NCI-H510A treated with DMSO at 0.1 percent for 48 hours (cell line): ENCODE measurements at places on chromosomes 1 and 21.
A peak's percentile ranks its signal among the peaks of the same experiment; 100 is the strongest.

DNA sequence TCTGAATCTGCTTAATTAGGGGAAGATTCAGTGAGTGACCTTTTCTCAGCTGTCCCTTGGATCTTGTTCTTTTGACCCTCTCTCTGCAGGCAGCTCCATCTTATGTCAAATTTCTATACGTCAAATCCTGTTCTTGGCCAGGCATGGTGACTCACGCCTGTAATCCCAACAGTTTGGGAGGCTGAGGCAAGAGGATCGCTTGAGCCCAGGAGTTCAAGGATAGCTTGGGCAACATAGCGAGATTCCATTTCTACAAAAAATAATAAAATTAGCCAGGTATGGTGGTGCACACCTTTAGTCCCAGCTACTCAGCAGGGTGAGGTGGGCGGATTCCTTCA lies 12.3 kb upstream of the CDC42 start:
- DNase-seq: no peak

- no peak for DNase-seq
These were observed 18.7 kb downstream of the ETV3 start for GRCh38 chr1:157119448-157119847.

- DNase-seq: peak; percentile 95
These were observed 75.7 kb upstream of the PKN2 start for GRCh38 chr1:88608139-88608943.

- DNase-seq: no peak
These were observed 145.6 kb downstream of the MRPL39 start for GRCh38 chr21:25461725-25462124.

DNA sequence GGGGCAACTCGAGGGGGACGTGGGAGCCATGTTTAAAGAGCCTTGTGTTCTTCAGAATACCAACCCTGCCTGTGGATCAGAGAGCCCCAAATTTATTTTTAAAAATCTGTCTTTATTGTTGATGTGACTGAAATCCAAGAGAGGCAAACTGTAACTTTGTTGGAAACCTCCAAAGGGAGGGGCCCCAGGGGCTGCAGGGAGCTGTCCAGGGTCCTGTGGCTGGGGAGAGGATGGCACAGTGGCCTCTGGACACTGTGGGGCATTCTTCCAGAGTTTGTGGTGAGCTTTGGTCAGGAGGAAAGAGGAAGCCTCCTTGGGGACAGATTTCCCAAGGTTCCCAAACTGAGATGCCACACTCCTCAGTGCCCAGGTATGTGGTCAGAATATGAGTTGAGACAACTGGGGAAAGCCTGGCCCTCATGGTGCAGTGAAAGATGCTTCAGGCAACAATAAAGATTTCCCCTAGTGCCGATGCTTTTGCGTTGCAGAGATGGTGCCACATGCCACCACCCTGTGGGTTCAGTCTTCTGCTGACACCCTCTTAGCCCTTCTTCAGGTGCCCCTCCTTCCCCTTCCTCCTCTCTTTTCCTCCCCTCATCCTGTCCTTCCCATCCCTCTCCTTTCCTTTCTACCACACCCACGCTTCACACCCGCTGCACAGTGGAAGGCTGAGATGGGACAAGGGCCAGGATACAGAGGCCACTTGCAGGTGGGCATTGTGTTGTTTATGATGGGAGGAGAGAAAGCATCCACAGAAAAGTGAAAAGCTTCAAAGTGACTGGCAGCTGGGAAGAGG lies 122.1 kb downstream of the UCK2 start:
- DNase-seq: no peak

DNA sequence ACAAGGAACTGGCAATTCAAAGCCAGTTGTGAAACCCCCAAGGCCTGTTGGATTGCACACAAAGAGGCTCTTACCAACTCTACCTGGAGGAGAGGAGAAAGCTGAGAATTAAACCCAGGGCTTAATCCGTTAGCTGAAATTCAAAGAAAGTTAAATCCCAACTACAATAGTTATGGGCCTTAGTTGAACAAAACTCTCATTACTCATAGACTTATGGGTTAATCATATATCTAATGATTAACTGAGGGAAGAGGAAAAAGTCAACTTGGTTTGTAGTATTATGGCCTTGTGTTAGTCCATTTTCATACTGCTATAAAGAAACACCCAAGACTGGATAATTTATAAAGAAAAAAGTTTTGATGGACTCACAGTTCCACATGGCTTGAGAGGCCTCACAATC lies 838.2 kb upstream of the ADGRL2 start:
- DNase-seq: no peak

GRCh38 chr1:197984289-197984688 lies 67.1 kb downstream of the LHX9 start:
- DNase-seq: no peak

DNA sequence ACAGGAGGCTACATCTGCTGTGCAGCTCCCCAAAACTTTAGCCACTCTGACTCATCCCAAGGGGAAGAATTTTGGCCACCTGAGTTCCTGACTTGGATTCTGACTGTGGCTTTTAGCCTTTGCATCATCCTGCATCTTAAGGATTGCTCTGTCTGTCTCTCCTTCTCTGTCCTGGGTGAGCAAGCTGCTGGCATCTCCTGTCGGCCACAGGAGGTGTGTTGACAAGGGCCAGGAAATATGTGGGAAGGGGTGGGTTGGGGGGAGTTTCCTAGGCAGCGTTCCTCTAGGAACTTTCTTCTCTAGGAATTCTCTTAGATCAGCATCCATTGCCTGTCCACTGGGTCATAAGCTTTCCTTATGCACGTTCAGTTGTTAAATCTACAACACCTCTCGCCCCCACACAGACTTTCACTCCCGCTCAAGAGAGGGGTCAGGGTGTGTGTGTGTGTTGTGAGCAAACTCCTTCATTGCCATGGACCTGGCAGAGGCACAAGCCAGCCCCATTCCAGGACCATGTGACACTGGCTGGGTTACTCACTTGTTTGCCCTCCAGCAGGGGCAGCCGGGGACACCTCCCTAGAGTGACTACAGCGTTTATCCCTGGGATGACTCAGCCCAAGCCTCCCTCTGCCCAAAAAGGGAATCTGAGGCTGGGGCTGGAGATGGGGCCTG lies 145.0 kb upstream of the DUSP10 start:
- DNase-seq: no peak

DNA sequence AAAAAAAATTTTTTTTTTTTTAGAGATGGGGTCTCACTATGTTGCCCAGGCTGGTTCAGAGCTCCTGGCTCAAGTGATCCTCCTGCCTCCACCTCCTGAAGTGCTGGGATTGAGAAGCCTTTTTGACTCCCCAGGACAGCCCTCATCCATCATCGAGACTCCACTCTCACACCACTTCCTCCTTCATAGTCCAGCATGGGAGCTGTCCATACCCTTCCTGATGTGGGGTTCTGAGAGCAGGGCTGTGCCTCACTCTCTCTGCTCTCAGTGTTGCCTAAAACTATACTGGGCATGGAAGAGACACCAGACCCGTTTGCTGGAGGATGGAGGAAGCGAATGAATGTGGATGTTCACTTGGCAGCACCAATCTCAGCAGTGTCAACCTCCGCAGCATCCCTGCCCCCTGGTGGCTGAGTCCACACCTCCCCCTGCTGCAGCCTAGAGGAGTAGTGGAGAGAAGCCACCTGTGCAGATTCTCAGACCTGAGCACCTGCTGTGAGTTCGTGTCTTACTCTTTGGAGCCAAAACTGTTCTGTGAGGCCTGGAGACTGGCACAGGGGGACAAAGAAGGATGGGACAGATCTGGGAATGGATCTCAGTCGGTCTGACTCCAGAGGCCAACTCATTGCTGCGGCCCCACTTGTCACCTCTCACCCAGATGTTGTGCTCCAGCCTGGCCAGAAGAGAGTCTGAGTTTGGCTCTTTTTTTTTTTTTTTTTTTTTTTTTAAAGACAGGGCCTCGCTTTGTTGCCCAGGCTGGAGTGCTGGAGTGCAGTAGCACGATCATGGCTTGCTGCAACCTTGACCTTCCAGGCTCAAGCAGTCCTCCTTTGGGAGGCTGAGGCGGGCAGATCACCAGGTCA lies 17.7 kb downstream of the TINAGL1 start:
- DNase-seq: peak; percentile 39

GRCh38 chr1:24250224-24250623 lies 63.1 kb upstream of the IFNLR1 start:
- no peak for DNase-seq

- DNase-seq: no peak
These were observed 1276.1 kb downstream of the KCNT2 start for GRCh38 chr1:195332102-195332501.
